ENCODE measurements at places on chromosomes 7 and 10.

DNA sequence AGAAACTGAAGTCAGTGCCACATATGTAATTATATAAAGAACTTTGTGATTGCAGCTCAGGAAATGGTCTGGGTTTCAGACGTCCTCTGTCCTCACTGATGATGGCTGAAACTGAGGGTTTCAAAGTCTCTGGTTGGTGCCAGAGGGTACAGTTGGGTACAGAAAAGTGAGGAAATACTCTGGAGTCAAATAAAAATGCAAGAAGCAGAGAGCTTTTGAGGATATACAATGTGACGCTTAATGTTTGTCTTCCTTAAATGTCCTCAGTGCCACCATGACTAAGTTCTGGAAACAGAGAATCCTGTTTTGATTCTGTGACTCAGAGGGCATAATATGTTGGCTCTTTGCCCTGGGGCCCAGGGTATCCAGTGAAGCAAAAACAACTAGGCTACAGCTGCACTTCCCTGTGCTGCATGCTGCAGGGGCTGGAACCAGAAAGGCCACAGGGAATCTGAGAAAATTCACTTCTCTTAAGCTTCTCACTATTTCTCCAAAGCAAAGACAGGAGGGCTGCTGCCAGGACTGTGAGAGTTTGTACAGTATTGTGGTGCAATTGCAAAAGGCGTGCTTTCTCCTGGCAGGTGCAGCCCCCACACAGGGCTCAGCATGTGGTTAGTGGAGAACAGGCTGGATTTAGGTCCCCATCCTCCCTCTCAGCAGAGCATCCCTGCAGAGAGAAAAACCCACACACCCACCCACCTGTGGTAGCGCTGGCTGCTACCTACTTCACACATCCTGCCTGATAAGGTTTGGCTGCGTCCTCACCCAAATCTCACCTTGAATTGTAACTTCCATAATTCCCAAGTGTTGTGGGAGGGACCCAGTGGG, 169.5 kb upstream of the SVIL start:
- DNase-seq = peak; percentile 77

GRCh38 chr7:121076350-121077164, 88.0 kb downstream of the CPED1 start:
- peak; percentile 5 for DNase-seq

GRCh38 chr10:78471723-78472550, 438.3 kb downstream of the RPS24 start:
- DNase-seq = no peak

- no peak for DNase-seq
Measured at GRCh38 chr10:104938031-104938430, 296.9 kb downstream of the SORCS3 start.

GRCh38 chr7:115338016-115338415, 416.1 kb downstream of the MDFIC start:
- no peak for DNase-seq

DNA sequence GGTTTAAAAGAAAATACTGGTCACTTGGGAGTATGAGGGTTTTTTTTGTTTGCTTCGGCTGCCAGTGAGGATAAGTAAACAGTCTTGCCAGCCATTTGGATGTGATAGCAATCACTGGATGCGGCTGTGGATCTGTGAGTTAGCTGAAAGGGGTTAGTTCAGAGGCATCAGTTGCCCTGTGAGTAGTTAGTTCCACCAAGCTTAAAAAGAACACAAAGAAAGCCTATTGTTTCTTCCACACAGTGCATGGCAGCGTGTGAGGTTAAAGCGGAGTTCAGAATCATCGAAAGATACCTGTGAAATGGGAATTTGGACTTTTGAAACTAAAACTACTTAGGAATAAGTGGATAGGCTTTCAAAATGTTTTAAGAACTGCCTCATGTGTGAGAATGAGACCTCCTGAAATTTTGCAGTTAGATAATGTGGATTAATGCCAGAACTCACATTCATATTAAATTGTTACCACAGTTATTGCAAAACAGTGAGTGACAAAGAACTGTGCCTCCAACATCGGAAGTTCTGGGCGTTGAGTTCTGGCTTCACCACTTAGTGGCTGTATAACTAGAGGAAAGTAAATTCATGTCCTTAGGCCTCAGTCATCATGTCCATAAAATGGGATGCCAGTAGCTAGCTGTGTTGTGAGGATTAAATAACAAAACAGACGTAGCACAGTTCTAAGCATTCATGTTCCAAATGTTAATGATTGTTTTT, 31.3 kb downstream of the KIAA1217 start:
- DNase-seq = no peak

- no peak for DNase-seq
Measured at GRCh38 chr10:7121154-7121797, 289.6 kb downstream of the SFMBT2 start.

DNA sequence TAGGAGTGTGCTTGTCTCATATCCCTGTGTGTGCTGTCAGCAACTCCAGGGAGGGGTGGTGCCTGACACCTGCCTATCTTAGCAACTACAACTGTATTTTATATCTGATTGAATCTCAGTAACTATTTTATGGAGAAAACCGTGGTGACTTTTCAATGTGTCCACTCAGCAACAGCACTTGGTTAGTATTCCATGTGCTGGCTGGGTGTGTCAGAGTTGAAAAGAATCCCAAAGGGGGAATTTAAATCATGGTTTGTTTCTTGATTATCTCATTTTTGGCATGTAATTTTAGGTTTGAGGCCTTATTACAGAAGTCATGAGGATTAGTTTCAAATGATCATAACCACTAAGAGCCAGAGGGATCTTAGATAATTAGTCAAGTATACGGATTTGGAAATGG, 425.7 kb upstream of the FZD8 start:
- DNase-seq = no peak

DNA sequence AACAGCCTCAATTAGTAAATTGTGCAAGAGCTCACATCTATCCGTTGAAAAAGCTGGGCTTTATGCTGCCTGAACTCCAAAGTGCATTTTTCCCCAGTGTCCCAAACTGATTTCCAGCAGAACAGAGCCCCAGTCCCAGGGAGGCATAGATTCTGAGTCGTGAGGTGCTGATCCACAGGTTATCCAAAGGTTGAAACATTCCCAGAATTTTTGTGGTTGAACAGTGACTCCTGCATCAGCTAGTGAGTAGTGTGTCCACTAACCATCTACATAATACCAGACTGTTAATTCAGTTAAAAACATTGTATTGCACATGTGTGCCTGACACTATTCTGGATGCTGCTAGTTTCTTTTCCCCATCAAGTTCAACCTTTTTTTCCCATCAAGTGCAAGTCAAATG, 761.5 kb downstream of the GATA3 start:
- no peak for DNase-seq

DNA sequence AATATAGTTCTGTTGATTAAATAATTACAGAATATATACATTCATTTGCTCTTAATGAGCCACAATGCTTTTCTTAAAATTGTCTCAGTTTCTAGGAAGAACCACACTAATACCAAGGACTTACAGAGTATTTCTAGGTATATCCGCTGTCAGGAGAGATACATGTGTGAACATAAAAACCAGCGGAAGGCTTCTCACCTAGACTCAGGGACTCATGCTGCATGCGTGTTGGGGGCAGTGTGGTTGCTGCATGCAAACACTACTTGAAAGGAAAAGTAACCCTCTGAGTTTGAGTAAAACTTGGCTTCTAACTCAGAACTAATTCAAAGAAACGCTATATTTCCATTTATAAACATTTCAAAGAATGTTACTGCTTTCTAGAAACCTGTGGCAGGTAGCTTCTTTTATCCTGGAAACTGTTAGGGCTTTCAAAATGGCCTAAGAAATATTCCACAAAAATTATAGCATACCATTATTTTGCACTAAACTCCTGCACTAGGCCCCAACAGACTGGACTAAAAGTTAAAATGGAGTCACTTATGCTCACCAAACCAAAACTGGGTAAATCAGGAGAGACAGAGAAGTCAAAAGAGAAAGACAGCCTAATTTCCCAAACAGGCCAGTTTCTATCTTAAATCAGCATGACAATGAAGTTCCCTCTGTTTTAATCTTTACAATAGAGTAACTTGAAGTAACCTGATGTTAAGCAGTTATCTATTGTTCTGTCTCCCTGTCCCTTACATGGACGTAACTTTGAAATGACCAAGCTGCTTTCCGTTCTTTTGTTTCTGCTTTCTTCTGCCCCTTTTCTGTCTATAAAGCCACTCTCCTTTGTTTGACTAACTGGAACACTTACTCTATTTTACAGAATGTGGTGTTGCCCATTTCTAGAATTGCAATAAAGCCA, 95.2 kb upstream of the FAM133B start:
- no peak for DNase-seq

Data from amniotic stem cell (primary cell).